ENCODE measurements at places on chromosomes 16 and 17.

DNA sequence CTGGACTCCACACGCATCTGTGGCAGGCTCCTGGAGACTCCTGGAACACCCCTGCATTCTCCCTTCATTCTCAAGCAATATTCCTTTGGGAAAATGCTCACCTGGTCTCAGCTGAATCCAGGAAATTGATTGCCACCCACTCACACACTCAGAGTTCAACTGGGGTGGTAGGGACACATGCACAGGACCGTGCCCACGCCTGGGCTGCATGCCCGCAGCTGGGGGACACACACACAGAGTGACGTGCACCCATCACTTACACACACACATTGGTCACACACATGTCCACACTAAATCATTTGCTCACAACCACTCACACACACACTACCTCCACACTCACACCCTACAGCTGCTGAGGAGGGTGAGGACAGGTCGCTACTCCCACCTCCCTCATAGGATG, 84.8 kb downstream of the ENGASE start:
- DNase-seq = no peak

DNA sequence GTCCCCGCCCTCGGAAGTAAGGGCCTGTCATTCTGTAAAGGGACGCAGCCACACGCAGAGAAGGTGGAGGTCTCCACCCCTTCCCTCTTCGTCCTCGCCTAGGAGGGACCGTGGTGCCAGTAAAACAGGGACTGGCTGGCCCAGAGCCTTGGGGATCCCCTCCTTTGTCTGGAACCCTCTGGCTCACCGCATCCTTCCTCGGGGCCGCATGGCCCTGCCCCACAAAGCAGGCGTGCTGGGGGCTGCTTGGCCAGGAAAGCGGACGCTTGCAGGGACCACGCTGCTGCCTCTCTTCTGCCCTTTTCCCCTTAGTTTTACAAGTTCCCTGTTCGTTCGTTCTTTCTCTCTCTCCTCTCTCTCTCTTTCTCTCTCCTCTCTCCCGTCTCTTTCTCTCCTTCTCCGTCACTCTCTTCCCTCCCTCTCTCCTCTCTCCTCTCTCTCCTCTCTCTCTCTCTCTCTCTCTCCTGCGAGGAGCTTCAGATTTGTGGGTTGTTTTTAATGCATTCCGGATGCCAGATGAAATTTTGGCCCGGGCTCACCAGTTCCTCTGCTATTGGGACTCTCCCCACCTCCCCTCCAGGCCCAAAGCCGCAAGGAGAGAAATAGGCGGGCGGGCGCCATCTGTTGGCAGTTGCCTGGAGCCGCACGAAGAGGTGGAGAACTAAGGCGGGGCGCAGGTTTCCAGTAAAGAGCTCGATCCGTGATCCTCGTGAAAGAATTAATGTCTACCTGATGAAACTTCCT, 35.1 kb upstream of the CDRT4 start:
- no peak for DNase-seq

DNA sequence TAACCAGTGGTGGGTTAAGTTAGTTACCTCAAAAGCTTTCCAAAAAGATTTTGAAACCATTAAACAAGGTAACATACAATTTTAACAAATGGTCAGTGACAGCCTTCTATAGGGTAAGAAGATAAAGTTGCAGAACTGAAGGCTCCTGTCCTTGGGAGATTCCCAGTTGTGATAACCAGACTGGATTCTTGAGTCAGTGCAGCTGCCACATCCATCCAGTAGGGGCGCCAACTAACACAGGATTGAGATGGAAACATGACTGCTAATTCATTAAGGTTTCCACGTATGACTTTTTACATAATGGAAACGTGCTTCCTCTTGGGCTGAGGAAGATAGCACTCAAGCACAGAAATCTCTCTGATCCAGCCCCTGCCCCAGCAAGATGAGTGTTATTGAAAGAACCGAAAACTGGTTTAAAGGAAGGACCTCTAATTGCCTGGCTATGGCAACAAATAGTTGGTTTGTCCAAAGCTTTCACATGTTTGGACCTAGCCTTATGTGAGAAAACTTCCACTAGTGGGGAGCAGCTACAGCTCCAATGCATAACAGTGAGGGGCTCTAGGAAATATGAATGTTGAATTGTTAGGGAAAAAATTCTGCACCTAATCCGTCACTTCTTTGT, 269.8 kb upstream of the MYOCD start:
- no peak for DNase-seq

GRCh38 chr16:15572329-15573001, 70.5 kb downstream of the MARF1 start:
- DNase-seq = no peak

DNA sequence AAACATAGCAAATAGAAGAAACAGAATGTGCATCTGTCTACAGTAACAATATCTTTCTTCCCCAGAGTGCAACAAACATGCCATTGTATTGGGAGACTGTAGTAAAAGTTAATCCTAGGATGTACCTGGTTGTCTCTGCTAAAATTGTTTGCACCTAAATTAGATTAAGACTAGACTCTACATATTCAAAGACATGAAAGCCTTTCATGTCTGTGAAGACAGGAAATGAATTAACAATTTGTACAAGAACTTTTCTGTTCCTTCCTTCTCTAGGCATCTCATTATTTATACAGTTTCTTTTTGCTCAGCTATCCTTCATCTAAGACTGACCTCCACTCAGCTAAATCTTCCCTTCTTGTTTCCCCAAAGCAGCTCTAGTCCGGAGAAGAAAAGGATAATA, 220.6 kb downstream of the LGALS9B start:
- DNase-seq = no peak

- DNase-seq = no peak
Measured at GRCh38 chr17:33895491-33895890, 359.6 kb upstream of the CCL2 start.

DNA sequence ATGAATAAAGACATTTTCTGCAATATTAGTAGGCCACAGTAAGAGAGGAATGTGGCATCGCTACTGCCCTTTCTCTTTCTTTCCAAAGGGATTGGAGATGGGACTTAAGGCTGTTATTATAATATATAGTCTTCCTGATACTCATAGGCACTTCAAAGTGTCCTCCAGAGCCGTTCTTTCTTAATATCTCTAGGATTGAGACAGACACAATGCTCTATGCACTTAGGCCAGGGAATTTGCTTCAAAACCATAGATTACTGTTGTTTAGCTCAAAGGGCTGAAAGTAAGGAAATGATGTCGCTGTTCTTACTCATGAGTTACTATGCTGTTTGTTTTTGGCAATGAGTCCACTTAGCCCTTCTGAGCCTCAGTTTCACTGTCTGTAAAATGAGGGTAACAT, 590.5 kb downstream of the CDH11 start:
- DNase-seq = no peak

- peak; percentile 90 for DNase-seq
Measured at GRCh38 chr17:39927101-39927928, at the start of the genes LRRC3C and ORMDL3. LRRC3C (plus strand) TSS chr17:39927732; CDS start chr17:39941524, 13,792 bp downstream. ORMDL3 (minus strand) TSS chr17:39927601; CDS start chr17:39924203, 3,398 bp downstream.

GRCh38 chr16:47978491-47979163, 177.2 kb downstream of the ABCC12 start:
- DNase-seq = no peak

DNA sequence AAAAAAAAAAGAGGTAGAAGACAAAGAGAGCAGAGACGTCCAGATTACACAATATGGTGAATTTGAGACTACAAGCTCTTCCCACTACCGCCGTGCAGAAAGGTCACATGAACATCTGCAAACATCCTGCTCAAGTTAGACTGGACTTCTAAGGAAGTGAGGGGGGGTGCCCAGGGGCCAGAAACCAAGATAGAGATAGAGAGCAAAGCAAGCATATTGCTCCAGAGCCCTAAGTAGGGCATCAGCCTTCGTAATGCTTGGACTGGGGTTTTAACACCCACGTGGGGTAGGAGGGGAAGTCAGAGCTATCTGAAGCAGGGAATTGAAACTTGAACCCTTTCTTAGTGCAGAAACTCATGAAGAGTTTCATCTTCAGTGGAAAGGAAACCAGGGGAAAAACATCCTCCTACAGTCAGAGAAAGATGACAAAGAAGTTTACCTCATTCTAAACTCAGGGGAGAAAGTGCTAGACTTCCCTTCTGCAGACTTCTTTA, 8.7 kb downstream of the CLEC19A start:
- no peak for DNase-seq

DNA sequence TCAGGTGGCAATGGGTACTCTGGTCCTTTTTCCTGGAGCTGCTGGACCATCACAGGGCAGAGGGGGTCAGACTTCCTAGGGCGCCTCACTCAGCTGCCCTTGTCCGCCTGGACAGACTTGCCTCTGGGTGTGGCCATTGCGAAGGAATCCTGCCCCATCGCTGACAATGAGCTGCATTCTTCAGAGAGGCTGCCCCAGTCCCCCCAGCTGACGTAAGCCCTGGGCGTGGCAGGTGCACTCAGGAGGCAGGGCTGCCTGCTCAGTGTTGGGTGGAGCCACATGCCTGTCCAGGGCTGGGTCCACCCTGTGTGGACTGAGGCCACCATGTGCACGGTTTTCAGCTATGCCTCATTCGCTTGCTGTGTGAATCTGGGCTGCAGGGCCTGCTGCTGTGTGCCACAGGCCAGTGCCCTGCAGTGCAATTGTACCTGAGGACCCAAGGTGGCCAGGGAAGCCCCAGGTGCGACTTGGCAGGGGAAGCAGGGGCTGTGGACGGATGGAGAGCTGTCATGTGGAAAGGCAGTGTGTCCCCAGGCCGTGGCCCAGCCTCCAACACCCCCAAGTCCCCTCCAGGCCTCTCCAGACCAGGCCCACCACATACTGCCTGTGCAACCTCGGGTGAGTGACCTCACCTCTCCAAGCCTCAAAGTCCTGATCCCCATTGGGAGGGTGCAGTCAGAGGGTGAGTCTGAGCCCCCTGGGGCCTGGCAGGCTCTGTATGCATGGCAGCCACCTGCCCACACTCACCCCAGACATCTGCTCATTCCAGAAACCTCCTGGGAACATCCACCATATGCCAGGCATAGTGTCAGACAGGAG, 14.0 kb upstream of the MPRIP start:
- DNase-seq = no peak

- no peak for DNase-seq
Measured at GRCh38 chr16:3480901-3481695, 14.2 kb downstream of the C16orf90 start.

DNA sequence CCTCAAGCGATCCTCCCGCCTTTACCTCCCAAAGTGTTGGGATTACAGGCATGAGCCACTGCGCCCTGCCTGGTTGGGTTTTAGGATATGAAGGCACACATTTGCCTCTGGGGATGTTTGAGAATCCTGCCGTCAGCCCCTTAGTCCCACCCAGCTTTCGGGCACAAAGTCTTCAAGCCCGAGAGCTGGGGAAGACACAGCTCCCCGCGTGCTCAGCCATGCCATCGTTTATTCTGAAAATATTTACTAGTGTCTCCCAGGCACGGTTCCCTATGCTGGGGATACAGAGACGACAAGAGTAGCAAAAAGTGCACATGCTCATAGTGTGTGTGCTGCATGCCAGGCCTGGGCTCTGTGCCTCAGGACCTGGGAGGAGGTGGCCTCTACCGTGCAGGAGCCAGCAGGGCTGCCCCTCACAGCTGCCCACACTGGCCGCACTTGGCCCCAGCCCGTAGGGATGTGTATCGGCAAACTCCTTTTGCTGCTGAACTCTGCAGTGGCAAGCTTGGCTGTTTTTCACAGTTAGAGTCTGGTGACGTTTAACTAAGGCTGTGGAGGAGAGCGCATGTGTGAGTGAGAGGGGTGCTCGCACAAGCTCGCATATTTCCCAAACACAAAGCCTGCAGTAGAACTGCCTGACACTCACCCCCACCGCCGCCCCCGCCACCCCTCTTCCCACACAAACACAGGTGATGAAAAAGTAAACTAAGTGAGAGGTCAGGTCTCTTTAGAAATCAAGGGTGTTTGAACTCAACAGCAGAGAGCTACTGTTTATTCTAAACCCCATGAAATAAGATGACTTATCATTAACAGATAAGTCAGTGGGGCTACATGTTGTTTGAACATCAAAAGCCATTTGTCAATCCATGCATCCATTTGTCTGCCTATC, 266.4 kb downstream of the MRTFB start:
- DNase-seq = no peak

- DNase-seq = no peak
Measured at GRCh38 chr16:27431773-27432532, 30.0 kb downstream of the IL21R start.

- no peak for DNase-seq
Measured at GRCh38 chr16:923184-923583, 47.6 kb downstream of the LMF1 start.

DNA sequence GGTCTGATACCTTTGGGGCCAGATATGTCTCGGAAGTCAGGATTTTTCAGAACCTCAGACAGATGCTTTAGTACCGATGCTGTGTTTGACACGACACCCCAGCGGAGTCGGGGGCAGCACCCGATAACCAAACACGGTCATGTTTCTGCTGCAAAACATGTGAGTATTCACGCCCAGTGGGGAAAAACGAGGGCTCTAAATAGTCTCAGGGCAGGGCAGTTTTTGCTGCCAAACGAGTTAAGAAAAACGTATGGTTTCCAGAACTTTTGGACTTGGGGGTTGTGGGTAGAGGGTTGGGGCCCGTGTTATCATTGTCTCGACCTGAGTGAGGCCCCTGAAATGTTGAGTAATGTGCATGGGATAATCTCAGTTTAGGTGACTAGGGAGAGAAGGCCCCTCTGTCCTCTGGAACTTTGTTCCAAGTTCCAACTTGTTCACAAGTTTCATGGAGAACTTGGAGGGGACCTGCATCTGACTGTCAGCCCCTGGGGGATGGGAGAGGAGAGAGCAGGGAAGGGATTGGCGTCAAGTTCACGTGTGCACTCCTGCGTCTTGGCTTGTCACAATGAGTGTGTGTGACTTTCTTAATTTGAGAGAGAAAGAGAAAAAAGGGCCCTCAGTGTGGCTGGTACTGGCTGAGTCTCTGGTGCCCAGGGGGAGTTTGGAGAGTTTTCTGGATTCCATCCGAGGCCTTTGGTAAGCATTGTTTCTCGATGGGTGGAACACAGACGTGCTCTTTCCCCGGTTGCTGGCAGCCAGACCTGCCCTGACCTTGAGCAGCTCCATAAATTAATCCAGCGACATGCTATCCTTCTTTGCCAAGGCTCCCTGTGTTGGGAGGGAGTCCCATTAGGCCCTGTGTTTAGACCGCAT, 83.9 kb upstream of the CIBAR2 start:
- no peak for DNase-seq

DNA sequence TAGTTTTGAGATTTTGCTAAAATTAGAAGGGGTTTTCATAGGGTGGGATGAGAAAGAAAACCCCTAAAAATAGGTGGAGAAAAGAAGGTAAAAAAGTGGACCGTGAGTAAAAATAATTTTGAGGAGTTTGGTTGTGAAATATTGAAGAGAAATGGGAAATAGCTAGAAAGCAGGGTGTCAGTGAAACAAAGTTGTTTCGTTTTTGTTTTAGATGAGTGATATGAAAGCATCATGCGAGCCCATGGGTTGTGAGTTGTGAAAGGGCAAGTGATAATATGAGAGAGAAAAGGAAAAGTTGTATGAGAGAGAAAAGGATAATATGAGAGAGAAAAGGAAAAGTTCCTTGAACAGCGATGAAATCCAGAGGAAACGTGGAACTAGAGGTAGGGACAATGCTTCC, 7.3 kb upstream of the SMIM36 start:
- DNase-seq = no peak

DNA sequence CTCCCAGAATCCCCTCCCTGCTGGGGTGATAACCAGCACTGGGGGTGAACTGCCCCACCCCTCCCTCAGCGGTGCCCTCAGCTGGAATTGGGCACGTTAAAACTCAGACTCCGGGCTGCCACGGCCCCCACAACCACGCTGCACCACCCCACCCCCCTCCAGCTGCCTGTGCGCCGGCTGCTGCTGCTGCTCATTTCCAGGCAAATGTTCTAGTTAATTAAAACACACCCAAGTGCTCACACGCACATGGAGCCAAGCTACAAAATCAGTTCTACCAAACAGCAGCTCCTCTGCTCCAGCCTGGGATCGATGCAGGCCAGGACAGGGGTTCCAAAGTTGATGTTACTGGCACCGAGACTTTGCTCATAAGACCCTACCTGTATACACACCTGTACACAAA, 180.5 kb downstream of the ZNF423 start:
- no peak for DNase-seq

- peak; percentile 38 for DNase-seq
Measured at GRCh38 chr17:59746849-59747445, 39.5 kb downstream of the VMP1 start.
